ENCODE measurements at places on chromosomes 1 and 21. TPM values are rescaled to one million over a fixed set of nuclear protein-coding genes. Genes with fewer than 3 reads are reported as not detected.

Gene MAP10
- 0.45 TPM for polyA plus RNA-seq

Gene SHISA4
- polyA plus RNA-seq, result 3.7 TPM

Gene MXRA8
- polyA plus RNA-seq, result 14.7 TPM

Gene OR10Z1
- not detected for polyA plus RNA-seq

Gene TMEM69
- polyA plus RNA-seq, result 25.1 TPM

Gene CLDN17
- polyA plus RNA-seq, result 15.6 TPM

Gene TFAP2E
- 1.0 TPM for polyA plus RNA-seq

Gene FAM72C
- polyA plus RNA-seq, result 1.3 TPM

Gene PTPN14
- 4.1 TPM for polyA plus RNA-seq

Gene LRRIQ3
- 0.26 TPM for polyA plus RNA-seq

Gene MROH7
- polyA plus RNA-seq, result 0.80 TPM

Gene LYPD8
- not detected for polyA plus RNA-seq

Gene SPATA45
- polyA plus RNA-seq, result not detected

Gene ALPL
- 2.4 TPM for polyA plus RNA-seq

Gene GPR157
- polyA plus RNA-seq, result 15.9 TPM

Gene FCRL5
- 0.04 TPM for polyA plus RNA-seq

Gene VWA5B1
- polyA plus RNA-seq, result not detected

Gene PRRX1
- polyA plus RNA-seq, result 2.2 TPM

Gene EFNA1
- polyA plus RNA-seq, result 48.1 TPM

Gene TNFAIP8L2
- polyA plus RNA-seq, result 1.6 TPM

Gene RBM34
- 57.4 TPM for polyA plus RNA-seq

Gene CDC42BPA
- 2.5 TPM for polyA plus RNA-seq

Gene OR2G6
- polyA plus RNA-seq, result not detected
